ENCODE measurements at places on chromosomes 2 and 18.

GRCh38 chr2:14632133-14632936, at the start of gene LRATD1:
Gene LRATD1, plus strand, starts transcription at chr2:14632717. Its CDS starts 1,263 bp downstream, at chr2:14633980.
- no peak for DNase-seq

DNA sequence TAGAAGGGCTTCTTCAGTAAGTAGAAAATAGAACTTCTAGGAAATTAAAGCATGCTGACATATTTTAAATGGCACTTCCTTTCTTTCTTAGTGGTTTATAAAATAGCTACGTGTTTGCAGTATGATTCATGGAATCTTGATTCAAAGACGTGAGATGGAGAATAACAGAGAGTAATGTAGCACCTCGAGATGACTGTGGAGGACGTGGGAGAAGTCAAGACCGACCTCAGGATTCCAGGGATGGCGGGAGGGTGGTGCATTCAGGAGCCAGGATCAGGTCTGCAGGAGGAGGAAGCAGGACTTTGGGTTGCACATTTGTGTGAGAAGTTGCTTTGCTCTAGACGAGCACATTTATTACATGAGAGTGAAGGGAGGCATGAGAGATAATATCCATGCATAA, 56.0 kb downstream of the DCDC2C start:
- no peak for DNase-seq

DNA sequence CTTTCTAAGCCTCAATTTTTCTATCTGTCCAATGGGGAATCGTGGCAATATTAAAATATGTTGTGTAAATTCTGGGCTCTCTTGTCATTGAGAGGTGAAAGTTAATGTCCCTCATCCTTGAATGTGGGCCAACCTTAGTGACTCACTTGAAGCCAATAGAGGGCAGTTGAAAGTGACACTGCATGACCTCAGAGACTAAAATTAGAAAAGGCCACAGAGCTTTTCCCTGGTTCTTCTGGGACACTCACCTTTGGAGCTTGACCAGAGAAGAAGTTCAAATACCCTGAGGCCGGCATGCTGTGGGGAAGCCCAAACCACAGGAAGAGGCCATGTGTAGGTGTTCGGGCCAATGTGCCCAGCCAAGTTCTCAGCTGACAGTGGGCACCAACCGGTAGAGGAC, 24.1 kb upstream of the SIX2 start:
- DNase-seq = no peak

- no peak for DNase-seq
Measured at GRCh38 chr2:240424341-240425235, 10.9 kb upstream of the GPC1 start.

- DNase-seq = no peak
Measured at GRCh38 chr18:61676773-61677434, 215.9 kb downstream of the RNF152 start.

DNA sequence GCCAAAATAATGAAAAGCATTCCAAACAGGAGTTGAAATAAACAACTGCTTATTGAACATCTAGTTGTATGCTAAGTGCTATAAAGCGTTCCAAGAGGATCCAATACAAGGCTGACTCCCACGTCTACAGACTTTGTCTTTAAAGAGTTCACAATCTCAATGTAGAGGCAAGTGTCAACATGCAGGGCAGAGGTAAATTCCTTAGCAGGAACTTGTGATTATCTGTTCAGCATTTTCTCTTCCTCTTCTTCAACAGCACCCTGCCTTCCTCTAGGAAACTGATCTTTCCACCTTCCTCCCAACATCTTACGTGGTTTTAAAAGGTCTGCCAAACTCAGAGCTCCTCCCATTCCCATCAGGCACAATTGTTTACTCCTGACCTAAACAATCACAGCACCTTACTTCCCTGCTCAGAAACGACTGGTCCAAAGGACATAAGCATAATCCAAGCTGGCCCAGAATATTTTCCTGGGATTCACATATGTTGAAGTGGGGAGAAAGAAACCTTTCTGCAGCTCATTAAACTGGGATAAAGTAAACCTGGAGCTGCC, 83.9 kb downstream of the ITSN2 start:
- DNase-seq = no peak

GRCh38 chr2:236754271-236754944, 184.8 kb downstream of the ACKR3 start:
- DNase-seq = no peak

DNA sequence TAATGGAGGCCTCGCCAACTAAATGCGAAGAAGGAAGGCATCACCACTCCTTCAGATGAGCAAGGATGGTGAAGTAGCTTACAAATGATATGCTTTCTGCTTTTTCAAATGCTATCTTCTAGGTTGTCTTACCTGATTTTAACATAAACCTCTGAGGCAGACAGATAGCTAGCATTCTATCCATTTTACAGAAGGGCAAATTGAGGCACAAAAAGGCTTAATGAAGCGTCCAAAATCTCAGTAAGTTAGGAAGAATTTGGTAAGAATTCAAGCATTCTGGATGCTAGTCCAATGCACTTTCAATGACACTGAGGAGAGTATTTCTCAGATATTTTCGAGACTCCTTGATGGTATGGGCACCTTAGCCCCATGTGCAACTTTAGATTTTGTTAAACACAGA, 81.8 kb downstream of the LRP2 start:
- DNase-seq = no peak

DNA sequence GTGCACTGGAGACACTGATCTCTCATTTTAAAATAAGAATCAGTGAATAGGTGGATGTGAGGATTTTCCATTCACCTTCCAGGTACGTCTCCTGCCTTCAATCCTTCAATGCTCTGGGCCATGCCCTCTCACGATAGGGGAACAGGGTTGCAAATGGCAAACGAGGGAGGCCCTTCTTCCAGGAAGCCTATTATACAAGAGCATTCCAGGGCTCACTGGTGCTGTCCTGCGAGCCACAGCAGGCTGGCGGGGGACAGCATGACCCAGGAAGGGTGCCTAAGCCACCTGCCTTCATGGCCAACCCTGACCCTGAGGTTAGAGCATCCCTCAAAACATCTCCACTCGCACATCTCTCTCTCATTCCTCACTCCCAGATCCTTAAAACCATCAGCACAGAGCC, 20.6 kb upstream of the ID2 start:
- no peak for DNase-seq

- no peak for DNase-seq
Measured at GRCh38 chr2:53509831-53510388, 257.7 kb upstream of the CHAC2 start.

DNA sequence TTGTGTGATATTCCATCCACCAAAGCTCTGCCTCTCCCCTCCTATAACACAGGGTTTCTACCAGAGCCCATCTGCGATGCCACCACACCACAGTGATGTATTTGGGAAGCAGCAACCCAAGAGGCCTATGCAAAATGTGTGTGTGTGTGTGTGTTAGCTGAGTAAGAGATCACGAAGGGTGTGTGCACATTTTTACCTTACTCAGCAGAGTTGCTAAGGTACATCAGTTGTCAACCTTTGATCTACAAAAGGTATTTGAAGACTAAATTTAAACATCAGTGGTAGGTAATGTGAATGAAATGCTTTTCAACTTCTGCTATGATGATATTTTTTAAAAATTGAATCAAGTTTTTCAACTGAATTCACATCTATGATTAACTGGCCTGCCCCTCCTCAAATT, 227.6 kb downstream of the FBXO15 start:
- no peak for DNase-seq

- no peak for DNase-seq
Measured at GRCh38 chr2:42918041-42918440, 125.7 kb upstream of the HAAO start.

GRCh38 chr2:235303499-235304291, 190.1 kb upstream of the AGAP1 start:
- no peak for DNase-seq

DNA sequence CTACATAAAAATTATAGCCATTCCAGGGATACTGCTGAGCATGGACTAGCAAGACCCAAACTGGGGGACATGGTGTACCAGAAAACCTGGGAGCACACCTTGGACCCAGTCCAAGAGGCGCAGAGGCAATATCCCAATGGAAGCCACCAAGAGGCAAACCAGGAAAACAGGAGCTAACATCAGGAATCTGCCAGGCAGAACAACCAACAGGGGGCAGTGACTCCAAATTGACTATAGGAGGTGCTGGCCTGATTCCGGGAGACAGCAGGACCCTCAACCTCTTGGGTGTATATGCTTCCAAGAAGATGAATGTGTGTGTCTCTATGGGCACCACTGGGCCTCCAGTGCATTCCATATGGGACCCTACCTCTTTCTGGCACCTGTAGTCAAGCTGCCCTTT, 172.7 kb upstream of the ARL4C start:
- DNase-seq = no peak

DNA sequence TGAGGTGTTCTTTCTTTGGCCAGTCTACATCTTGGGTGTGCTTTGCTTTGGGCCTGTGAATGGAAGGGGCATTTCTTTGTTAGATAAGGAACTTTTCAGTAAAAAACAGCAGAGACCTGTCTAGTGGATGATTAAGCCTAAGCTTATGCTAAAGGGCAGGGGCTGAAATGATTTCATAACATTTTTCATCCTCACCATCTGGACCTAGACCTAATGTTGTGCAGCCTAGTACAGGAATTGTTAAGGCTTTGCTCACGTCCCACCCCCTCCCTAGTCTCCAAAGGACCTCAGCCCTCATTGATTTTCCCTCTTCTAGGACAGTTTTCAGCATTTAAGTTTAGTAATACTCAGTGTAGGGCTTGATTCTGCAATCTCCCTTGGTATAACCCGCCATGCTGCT, 111.8 kb downstream of the PRKCE start:
- no peak for DNase-seq

GRCh38 chr2:120840795-120841487, 105.3 kb downstream of the GLI2 start:
- DNase-seq = no peak

Measured in T-helper 1 cell (primary cell).